AG10803 (cell line): ENCODE measurements at places on chromosomes 1 and 21.
A peak's percentile ranks its signal among the peaks of the same experiment; 100 is the strongest.

GRCh38 chr1:26696654-26697430 is 1.0 kb downstream of the ARID1A start:
- no peak for DNase-seq

DNA sequence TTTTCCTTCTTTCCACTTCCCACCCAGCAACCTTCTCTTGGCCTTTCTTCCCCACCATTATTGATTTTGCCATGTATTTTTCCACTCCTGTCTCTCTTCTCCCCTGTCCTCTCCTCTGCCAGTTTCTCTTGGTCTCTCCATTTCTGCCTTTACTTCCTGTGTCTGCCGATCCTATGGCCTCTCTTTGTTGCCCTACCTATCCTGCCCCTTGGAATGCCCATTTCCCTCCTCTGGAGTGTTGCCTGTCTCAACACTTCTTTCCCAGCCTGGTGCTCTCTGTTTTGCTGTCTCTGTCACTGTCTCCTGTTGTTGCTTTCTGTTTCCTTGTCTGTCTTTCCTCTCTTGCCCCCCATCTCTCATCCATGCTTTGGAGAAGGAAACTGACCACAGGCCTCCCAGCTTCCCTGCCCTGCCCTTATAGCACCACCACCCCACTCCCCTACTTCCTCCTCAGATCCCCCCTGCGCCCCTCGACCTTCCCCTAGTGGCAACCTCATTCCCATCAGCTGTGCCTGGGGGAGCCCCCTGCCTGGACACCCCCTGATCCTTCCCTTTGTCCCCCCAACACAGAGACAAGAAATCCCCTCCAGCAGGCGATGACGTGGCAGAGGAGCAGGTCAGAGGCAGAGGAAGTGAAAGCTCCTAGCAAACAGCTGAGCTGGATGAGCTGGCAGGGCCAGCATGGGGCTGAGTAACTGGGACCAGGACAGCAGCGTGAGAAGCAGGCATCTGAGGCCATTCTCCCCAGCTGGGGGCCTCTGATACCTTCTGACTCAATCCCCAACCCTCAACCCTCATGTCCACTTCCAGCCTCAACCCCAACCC is 6.6 kb upstream of the ETV3L start:
- DNase-seq: peak; percentile 79

GRCh38 chr21:35070436-35070835 is 21.3 kb upstream of the RUNX1 start:
- DNase-seq: no peak

GRCh38 chr1:209831615-209832014 is 3.8 kb downstream of the UTP25 start:
- DNase-seq: peak; percentile 68
